ENCODE measurements at places on chromosomes 3 and 15.

DNA sequence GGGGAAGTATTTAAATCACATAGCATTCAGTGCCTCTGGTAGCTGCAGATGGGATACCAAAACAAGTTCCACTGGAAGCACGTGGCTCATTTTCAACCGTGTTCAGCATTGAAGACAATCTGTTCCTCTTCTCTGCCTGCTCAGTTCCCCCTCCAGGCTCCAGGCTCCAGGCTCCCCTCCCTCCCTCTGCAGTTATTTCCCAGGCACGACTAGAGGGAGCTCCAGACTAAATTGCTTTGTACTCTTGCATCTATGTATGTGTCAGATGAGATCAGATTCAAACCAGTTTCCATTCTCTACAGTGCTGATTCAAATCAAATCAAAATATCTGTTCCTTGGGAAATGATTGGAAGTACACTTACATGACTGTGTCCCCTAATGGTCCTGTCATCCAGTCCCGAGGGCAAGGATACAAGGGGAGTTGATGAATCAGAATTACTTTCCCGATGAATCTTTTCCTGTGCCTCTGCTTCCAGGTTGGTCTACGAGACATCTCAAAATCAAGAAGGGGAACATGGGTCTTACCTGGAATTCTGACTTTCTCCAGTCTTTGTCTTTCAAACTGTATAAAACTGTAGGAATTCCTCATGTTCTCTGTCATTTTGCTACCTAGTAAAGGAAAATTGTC lies 600.5 kb downstream of the EDEM1 start:
- DNase-seq, result no peak

DNA sequence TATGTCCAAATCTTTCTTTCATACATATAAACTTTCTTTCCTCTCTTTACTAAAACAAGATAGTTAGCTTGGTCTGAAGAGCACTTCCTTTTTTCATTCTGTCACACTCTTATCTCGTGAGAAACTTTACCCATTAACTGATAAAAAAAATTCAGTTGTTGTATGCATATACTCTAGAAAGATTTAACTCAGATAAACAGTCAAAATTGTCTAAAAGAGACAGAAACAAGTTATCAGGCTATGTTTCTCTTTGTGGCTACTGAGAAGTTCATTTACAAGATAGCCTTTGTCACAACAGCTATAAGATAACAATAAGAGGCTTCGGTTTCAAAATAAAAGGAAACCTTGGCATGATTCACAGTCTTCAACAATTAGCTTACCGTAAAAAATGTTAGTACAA lies 235.7 kb upstream of the ATP10A start:
- DNase-seq, result no peak

DNA sequence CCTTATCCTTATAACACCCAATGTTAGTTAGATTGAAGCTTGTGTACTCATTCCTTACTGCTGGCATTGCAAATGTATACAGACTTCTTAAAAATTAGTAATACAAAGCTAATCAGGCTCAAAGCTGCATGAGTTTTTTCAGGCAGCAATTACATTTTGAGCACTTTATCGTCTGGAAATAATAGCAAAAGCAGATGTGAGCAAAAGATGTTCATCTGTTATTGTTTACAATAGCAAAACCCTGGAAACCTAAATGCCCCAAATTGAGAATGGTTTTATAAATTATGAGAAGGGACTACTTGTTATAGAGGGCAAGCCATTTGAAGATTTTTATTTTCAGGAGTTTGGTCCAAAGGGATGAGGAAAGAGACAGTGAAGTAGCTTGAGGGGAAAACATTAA lies 126.4 kb downstream of the GADL1 start:
- DNase-seq, result no peak

- no peak for DNase-seq
These were observed 120.5 kb downstream of the XXYLT1 start for GRCh38 chr3:195150181-195151118.

DNA sequence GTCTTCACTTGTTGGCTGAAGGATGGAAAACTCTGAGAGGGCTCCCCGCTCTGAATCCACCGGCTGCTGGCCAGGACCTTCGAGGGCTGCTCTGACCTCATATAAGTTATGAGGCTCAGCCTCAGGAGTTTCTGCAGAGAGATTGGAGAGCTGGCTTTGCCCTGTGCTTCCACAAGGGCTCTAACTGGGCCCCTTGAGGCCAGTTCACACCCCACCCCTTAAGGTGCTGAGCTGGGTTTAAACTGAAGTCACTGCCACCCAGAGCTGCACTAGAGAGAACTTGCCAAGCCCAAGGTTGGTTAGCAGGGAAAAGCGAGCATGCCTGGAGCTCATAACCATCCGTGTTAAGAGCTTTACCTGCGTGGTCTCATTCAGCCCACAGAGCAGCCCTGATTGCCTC lies 2.8 kb upstream of the CCDC33 start:
- no peak for DNase-seq

DNA sequence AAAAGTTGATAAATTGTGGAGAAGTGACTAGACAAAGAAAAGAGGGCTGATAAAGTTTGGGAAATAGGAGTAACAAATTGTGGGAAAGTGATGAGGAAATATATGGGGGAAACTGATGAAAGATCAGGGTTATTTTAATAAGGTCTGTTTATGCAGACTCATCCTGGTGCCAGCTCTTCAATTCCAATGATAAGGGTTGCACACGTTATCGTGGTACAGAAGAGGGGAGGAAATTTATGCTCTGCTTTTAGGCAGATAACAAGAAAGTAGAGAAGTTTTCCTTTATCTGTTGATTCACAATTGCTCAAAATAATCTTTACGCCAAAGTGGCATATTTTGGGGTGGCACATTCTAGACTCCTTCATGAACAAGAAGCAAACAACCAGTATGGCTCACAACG lies 32.1 kb upstream of the LIPC start:
- DNase-seq, result no peak

- DNase-seq, result no peak
These were observed 46.2 kb downstream of the ZPLD1 start for GRCh38 chr3:102481050-102481449.

GRCh38 chr3:132916096-132916495 lies 122.1 kb upstream of the TMEM108 start:
- DNase-seq, result no peak

DNA sequence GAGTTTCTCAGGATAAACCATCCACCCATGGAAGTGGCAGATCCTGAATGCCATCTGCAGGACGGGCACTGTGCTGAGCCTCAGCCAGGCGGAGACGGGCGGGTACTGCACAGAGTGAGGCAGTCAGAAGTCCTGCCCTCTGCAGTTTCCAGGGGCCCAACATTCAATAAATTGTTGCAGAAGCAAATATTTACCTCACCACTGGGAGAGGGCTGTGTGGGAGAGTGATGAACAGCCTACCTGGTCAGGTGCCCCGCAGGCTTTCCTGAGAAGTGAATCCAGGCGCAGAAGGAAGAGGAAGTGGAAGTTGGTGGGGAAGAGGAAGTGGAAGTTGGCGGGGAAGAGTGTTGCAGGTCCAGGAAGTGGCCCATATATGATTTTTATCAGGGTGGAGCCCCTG lies 100.8 kb downstream of the SLCO3A1 start:
- DNase-seq, result no peak

DNA sequence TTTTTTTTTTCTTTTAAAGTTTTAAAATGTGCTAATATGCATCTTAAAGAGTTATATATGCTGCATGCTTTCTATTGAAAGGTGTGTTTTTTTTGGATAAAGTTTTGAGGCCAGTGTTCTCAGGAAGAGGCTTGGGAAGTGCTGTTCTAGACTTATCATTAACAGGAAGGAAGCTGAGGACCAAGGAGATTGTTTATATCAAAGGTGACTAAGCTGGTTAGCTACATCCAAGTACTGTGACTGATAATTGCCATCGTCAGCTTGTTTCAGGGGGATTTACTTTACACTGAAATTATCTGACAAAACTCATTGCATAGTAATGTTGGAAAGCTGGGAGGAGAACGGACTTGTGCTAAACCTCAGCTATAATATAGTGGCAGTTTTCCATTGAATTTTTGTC lies 36.3 kb upstream of the UTS2B start:
- DNase-seq, result no peak

DNA sequence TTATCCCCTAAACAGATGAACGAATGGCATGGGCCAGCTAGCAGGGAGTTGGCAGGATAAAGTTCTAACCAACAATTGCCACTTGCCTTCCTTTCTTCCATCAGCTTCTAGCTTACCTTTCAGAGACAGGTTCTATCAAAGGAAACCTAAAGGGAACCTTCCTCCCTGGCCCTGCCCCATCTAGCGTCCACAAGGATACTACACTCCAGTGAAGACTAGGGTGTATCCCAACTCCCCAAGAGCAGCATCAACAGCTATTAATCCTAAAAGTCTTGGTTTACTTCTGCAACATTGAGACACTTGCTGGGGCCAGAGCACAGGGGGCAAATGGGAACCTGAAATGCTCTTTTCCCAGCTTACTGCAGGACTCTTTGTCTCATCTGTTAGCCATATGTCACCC lies 37.0 kb upstream of the TMC3 start:
- DNase-seq, result no peak

GRCh38 chr3:157190380-157190872 lies 30.5 kb upstream of the CCNL1 start:
- no peak for DNase-seq

- no peak for DNase-seq
These were observed 91.8 kb downstream of the DNAJB8 start for GRCh38 chr3:128374746-128375445.

- DNase-seq, result no peak
These were observed 313.9 kb upstream of the NR2E3 start for GRCh38 chr15:71496336-71496955.

GRCh38 chr15:90142216-90143165 lies 40.2 kb upstream of the IDH2 start:
- peak; percentile 3 for DNase-seq

DNA sequence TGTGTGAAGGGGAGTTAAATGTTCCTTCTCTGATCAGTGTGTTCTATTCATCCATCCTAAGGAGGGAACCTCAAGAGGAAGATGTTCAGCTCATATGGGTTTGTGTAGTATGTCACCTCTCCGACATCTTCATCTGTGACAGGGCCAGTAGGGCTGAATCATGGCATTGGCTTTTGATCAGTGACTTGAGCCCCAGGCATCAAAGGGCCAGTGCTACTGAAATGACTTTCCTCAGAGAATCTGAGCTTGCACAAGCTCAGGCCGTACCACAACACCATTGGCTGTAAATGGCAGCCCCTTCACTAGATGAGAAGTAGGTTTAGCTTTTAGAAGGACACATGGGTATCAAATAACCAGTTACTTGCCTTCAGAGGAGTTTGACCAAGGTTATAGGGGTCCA lies 183.2 kb upstream of the NR2E3 start:
- DNase-seq, result no peak

- no peak for DNase-seq
These were observed 517.4 kb upstream of the ARRDC4 start for GRCh38 chr15:97443101-97443500.

DNA sequence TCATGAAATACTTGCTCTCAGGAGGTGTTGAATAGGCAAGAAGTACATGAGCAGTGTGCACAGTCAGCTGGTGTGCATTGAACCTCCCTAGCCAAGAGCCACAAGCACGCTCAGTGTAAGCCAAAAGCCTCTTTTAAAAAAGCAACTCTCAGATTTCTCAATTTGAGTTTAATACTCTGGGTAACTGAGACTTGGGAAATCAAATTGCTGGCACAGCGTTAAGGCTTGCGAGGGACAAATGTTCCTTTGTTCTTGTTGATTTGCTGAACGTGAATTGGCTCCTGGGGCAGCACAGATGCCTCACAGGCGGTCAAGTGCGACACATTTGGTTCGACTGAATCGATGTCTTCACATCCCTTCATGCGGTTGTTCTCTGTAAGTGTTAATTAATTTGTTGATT lies at the start of gene FAM240A:
Gene FAM240A, plus strand, starts transcription at position 202 of the 400 bp plus-strand sequence. Its CDS starts 159 bp downstream, at position 361.
- DNase-seq, result no peak

- DNase-seq, result no peak
These were observed 25.0 kb upstream of the TMC3 start for GRCh38 chr15:81398910-81399551.

DNA sequence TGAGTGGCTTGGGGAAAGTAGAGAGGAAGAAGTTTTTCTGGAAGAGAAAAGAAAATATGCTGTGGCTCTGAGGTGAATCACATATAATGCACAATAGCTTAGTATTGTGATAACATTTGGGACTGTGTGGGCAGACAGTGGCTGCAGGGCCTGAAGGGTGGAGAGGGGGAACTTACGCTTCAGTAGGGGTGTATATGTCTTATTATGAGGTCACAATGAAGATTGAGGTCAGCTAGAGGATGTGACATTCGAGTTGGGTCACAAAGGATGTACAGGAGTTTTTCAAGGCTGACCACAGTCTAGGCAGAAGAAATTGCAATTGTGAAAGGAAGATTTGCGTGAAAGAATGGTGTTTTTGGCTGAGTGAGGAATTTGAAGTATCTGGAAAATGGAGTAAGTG lies 414.8 kb downstream of the LPP start:
- DNase-seq, result no peak

GRCh38 chr15:90650117-90650955 lies 66.8 kb upstream of the BLM start:
- DNase-seq, result no peak

DNA sequence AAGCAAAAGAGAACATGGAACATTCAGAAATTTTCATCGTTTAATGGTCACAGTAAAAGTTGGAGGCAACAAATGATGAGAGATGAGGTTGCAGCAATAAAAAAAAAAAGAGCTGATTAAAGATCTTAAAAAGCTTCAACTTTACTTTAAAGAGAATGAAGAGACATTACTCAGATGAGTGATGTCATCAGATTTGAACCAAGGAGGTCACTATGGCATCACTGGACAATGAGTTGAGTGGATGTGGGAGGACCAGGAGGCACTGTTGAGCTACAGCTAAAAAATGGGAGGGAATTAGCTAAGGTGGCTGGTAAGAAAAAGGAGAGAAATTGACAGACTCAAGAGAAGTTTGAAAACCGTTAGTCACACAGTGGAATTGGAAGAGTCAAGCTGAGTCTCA lies 138.4 kb downstream of the SST start:
- DNase-seq, result no peak

GRCh38 chr15:40335938-40336743 lies 4.6 kb downstream of the CCDC9B start:
- no peak for DNase-seq

DNA sequence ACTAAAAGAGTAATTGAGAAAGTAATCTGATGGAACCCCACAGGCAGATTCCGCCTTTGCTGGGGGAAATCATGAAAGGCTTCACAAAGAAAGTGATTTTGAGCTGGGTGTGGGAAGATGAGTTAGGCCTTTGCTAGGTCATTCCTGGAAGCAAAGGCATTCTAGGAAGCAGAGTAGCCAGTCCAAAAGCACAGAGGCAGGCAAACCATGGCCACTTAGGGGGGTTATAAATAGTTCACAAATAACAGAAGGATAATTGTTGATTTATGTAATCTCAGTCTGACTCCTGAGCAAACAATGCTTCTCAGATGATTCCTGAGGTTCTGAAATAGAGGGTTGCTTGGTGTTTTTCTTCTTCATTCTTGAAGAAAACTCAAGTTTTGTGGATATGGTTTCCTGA lies 576.3 kb downstream of the NTRK3 start:
- DNase-seq, result no peak

Measured in stimulated activated CD8-positive, alpha-beta memory T cell treated with anti-CD3 and anti-CD28 coated beads, Interleukin-4, amount 100 ng/mL, for 1 hour (primary cell).